ENCODE measurements at places on chromosomes 6 and 20. TPM values are rescaled to one million over a fixed set of nuclear protein-coding genes. Genes with fewer than 3 reads are reported as not detected.

DNA sequence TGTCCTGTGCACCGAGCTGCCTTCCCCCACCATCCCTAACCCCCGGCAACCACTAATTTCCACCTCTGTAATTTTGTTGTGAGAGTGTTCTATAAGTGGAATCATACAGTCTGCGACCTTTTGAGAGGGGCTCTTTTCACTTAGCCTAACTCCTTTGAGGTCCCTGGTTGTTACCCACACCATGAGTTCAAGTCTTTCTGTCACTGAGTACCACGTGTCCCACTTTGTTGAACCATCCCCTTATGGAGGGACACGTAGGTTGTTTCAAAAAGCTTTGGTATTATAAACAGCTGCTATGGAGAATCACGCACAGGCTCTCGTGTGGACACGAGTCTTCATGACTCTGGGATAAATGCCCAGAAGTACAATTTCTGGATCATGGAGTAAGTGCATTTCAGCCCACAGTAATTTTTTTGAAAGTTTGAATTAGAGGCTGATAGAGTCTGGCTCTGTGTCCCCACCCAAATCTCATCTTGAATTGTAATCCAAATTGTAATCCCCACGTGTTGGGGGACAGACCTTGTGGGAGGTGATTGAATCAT is 9.5 kb downstream of the FAM209B start:
- DNase-seq: no peak

ENPP3 gene
- not detected for total RNA-seq

DNA sequence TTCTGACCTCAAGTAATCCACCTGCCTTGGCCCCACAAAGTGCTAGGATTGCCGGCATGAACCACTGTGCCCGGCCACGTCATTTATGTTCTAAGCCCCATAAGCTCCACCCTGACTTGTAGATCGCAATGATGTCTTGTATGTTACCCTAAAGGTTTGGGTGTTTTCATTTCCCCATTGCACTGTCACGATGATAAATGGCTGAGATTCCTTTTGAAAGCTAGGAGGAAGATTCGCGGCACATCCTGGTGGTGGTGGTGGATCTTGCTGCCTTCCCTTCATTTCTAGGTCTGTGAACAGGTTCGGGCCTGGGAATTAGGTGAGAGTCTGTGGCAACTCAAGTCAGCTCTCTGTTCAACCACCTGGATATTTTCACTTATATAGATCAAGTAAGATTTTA is 28.3 kb downstream of the MUC22 start:
- DNase-seq: no peak

DNA sequence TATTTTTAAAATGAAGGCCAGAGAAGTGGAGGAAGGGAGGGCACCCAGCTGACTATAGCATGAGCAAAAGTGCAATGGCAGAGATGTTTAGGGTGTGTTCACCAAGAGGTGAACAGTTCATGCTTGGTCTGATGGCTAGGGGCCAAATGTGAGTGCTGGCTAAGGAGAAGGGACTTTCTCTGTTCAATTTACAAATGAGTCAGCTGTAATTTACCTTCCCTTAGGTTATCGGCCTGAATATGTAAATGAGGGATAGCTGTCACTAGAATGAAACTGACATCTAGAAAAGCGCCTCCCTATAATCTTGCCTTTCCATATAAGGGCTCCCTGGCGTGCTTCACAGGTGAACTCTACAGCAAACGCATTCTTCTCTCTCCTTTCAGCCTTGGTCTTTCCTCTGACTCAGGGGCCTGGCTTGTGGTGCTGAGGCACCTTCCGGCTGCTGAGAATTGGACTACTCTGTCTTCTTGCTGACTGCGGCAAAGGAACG is 114.7 kb upstream of the BACH2 start:
- peak; percentile 100 for DNase-seq

DNA sequence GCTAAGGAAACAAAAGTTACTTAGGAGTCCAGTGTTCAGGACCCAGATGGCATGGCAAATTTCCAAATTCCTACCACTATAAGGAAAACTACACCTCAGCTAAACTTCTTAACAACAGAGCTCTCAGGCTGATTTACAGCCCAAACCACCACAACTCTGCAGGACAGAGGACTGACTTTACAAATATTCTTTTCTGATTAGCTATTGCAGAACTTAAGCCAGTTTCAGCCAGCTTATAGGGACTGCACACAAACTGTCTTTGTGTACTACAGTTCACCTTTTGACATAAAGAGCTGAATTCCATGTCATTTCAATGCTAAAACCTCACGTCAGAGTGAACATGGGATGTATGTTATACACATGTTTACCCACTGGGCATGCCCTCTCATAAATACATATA is 305.4 kb downstream of the KHDRBS2 start:
- no peak for DNase-seq

DNA sequence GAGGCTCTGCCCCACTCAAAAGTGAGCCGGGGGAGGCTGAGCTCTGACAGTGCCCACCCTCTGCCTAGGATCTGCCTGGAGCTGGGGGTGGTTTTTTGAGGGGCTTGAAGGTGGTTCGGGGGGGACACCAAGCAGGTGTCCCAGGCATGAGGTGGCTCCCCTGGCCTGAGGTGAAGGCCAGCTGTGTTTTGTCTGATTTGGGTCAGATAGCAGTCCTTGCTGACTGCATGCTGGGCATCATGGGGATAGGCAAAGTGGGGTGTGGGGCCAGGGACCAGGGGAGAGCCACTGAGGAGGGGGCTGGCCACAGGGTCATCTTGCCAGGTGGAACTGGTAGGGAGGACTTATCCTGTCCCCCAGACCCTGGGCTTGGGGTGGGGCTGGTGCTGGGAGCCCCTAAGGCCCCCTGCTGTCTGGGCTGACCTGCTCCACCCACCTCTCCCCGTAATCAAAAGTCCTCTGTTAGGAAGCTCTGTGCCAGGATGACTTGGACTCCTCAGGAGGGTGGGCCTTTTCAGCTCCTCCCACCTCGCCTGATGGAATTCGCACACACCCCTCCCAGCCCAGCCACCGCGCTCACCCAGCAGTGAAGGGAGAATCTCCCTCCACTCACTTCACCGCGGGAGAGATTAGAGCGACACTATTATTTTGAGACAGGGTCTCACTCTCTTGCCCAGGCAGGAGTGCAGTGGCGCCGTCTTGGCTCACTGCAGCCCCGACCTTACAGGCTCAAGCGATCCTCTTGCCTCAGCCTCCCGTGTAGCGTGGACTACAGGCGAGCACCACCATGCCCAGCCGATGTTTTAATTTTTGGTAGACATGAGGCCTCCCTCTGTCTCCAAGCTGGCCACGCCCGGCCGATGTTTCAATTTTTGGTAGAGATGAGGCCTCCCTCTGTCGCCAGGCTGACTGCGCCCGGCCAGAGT is 1.5 kb upstream of the COL9A3 start:
- DNase-seq: no peak

DNA sequence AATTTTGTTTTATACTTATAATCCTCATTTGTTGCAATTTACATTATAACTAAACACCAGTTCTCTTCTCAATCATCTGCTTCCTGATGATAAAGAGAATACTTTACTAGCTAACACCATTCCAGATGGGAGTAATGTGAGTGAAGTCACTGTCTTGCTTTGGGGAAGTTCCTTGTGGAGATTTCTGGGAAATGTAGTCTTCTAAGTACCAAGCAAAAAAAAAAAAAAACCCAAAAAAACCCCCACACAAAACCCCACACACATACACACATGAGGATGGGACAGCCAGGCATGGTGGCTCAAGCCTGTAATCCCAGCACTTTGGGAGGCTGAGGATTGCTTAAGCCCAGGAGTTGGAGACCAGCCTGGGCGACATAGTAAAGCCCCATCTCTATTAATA is 2.2 kb upstream of the SNPH start:
- peak; percentile 17 for DNase-seq

DNA sequence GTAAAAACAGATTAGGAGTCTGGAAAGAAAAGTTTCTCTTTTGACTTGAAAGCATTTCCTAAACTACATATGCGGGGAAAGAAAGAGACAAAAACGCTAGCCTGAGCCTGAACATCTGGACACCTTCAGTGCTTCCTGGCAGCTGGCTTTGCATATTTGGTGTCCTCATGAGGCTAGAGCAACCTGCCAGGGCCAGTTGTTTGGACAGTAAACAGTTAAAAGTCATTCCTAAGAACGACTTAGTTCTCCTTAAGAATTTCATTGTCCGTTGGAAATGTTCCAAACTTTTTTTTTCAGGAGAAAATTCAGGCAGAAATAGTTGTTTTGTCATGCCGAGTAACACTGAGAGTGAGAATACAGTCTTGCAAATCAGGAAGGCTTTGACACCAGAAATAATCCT is 199.8 kb downstream of the SMOC2 start:
- DNase-seq: no peak

UST gene
- total RNA-seq: 13.3 TPM

- DNase-seq: no peak
Measured at GRCh38 chr6:136823128-136823660, 802 bp downstream of the PEX7 start.

DNA sequence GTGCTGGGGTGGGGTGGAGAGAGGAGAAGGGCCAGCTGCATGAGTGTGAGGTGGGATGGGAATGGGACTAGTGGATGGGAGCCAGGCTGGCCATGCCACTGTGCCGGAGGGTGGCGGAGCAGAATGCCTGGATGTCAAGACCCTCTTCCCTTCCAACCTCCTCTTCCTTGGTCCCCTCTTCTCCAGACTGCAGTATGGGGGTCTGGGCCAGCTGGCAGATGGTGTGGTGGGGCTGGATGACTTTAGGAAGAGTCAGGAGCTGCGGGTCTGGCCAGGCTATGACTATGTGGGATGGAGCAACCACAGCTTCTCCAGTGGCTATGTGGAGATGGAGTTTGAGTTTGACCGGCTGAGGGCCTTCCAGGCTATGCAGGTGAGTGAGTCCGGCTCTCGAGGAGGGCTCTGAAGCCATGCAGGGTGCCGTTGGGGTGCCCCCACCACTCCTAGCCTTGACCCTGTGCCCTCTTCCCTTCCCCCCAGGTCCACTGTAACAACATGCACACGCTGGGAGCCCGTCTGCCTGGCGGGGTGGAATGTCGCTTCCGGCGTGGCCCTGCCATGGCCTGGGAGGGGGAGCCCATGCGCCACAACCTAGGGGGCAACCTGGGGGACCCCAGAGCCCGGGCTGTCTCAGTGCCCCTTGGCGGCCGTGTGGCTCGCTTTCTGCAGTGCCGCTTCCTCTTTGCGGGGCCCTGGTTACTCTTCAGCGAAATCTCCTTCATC is 7.7 kb downstream of the DDR1 start:
- no peak for DNase-seq

DNA sequence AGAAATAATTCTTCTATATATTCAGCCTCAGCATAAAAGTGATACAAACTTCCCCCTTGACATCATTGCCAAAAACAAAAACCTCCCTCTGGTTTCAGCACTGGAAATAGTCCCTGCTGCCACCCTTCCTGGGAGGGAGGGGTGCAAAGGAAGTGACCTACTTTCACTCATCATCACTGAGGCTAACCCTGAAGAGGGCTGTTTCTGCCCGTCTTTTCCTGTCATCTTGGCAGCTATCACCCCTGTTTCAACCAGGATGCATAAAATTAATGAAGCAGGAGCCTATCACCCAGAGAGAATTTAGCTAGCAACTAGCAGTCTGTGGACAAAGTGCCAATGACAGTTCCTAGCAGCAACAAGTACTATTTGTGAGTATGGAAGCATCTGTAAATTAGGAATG is 397.8 kb downstream of the LAMA2 start:
- no peak for DNase-seq

- peak; percentile 94 for DNase-seq
Measured at GRCh38 chr6:108736832-108737231, 111.4 kb upstream of the ARMC2 start.

IMPG1 gene
- total RNA-seq: not detected

GRCh38 chr6:169190144-169190584 is 63.5 kb downstream of the THBS2 start:
- no peak for DNase-seq

PRSS16 gene
- total RNA-seq: 3.8 TPM

DNA sequence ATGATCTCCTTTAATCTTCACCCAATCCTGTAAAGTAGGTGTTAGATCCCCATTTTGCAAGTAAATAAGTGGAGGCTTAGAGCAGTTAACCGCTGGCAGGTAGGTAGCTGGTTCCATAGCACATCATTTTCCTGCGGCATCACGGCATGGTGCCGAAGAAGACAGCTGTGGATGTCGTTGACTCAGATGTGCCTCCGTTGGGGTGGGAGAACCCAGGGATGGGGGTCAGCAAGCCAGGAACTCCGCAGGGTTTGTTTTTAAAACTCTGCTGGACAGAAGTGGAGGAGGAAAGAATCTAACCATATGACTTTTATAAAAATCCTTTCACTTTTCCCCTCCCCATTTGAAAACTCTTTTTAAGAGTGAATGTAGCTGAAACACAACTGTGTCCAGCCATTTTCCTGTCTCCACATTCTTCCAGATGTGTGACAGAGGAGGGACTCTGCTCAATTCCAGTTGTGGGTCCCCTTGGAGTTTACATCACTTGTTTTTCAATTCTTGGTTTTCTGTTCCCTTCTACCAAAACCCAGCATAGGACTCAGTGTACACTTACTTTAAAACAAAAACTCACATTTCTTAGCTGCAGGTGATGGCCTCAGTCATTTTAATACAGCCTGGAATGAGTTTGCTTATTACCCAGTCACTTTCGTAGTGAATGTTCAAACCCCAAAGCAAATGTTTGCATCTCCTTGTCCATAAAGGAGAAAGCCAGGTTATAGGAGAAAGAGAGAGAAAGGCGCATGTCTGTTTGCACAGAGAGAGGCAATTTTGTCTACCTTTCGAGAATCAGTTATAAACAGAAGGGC is 27.6 kb upstream of the PI16 start:
- no peak for DNase-seq

CALHM5 gene
- total RNA-seq: 0.11 TPM

DNA sequence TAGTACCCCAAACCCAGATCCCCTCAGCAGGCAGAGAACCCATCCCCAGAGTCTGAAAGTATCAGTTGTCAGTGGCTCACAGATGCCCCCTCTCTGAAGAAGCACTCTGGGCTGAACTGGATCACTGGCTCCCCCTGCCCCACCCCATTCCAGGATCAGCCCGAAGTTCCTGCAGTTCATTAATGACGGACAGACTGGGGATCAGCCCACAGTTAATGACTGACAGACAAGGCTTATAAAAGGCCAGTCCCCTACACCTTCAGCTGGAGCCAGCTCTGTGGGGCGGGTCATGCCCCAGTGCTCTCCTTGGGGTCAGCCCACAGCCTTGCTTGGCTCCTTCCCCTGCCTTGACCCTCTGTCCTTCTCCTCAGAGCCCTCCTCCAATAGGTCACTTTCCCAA is 21.7 kb downstream of the KIAA1755 start:
- DNase-seq: no peak

PTCHD4 gene
- 0.20 TPM for total RNA-seq

DNA sequence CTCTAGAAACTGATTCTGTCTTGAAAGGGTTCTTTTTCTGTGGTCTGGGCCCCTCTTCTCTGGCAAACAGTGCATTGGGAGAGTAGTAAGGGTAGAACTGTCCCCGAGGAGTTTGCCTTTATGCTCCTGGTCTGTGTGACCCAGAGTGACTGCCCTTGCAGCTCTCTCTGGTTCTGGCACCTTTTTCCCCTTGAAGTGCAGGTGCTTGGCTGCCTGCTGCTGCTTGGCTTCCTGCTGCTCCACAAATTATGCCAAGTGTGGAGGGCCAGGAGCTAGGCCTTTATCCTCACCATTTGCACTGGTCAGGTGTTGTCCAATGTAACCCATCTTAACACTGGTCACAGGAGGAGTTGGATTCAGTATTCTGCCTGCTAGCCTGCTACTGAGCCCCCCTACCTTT is 11.2 kb downstream of the KIZ start:
- DNase-seq: no peak

CDH26 gene
- total RNA-seq: 1.2 TPM

GRCh38 chr6:124780623-124781022 is 181.6 kb upstream of the RNF217 start:
- DNase-seq: peak; percentile 49
